ENCODE measurements at places on chromosomes 4 and X. TPM values are rescaled to one million over a fixed set of nuclear protein-coding genes. Genes with fewer than 3 reads are reported as not detected.

SLC2A9 gene
- 0.22 TPM for total RNA-seq

PDLIM3 gene
- not detected for total RNA-seq

CTAG1B gene
- total RNA-seq, result not detected

SMIM31 gene
- total RNA-seq, result not detected

SHROOM4 gene
- 8.2 TPM for total RNA-seq
